Sciatic nerve (tissue), 2 donors: ENCODE measurements at places on chromosomes 4 and X.

- no peak for DNase-seq
These were observed 383.4 kb downstream of the FAM133A start for GRCh38 chrX:94057385-94057784.

DNA sequence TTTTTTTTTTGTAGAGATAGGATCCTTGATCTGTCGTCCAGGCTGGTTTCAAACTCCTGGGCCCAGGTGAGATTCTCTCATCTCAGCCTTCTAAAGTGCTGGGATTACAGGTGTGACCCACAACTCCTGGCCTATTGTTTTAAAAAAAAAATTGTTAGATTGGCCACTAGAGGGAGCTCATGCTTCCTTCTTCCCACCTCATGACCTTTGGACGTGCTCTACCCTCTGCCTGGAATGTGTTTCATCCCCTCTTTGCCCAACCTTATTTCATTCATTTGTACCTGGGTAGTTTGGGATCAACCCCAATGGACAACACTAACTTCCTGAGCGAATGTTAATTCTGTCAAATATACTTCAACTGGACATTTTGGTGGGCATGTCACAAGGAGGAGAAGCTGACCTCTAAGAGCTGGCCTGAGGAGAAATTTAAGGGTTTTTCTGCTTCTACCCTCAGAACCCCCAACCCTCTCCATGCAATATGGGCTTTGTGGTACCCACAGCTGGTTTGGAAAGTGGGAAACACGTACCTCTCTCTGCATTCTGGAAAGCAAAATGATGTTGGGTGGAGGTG, 6.4 kb downstream of the PPEF2 start:
- no peak for DNase-seq

DNA sequence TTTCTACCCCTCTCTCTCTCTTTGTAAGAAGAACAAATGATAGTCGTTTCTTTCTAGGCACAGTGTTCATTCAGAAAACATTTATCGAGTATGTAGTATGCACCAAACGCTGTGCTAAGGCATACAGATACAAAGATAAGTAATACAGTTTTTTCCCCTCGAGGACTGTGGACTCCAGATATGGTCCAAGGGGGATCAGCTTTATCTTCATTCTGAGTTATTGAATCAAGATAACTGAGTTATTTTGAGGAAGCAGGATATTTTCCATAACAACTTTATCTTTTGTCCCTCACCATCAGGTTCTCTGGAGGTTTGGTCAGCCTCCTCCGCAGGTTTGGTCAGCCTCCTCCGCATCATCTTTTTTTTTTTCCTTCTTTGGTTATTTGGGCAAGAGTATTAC, 15.0 kb downstream of the EREG start:
- DNase-seq, result no peak

GRCh38 chr4:174534461-174534860, 12.2 kb upstream of the HPGD start:
- no peak for DNase-seq

- peak; percentile 84 for DNase-seq
These were observed at the start of gene MAMLD1 for GRCh38 chrX:150362599-150363481. Gene MAMLD1 (plus strand): TSS chrX:150363317. CDS start chrX:150445517, 82,200 bp downstream.

- no peak for DNase-seq
These were observed 135.0 kb upstream of the IL15 start for GRCh38 chr4:141501395-141501794.

DNA sequence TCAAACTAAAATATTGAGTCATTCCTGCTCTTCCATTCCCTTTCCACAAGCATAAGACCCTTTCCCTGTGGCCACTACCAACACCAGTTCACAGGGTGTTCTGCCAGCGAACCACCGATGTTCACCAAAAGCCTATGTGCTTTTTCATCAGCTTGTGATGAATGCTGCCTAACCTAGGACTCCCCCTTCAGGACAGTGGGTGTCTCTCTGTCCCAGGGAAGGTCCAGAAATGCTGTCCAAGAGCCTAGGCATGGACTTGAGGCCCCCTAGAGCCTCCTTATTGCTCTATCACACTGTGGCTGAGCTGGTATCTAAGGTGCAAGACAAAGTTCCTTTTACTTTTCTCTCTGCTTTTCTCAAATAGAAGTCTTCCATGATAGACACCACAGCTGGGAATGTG, 1015.6 kb downstream of the PCDH19 start:
- no peak for DNase-seq
